ENCODE measurements at places on chromosomes 16 and 17.

GRCh38 chr16:72836985-72837384 is 210.9 kb downstream of the ZFHX3 start:
- DNase-seq = no peak

GRCh38 chr17:48790607-48791127 is 26.4 kb downstream of the TTLL6 start:
- DNase-seq = no peak

DNA sequence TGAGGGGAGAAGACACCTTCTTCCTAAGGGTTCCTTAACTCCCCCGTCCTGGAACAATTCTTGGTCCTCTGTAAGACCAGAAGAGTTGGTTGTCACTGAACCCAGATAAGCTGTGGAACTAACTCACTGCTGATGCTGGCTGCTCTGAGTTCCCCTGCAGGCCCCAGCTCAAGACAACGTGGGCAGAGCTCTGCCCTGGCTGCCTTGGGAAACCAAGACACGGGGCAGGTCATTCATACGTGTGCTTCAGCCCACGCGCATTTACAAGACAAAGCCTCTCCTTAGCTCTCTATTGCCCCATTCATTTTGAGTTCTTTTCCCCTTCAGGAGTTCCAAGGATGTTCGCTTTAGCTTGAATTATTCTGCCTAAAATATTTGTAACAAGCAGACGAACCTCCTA is 3.4 kb upstream of the NAT9 start:
- DNase-seq = no peak

- DNase-seq = no peak
Measured at GRCh38 chr17:50688245-50688644, 19.5 kb downstream of the ANKRD40 start.

GRCh38 chr17:57033296-57033695 is 51.8 kb upstream of the AKAP1 start:
- no peak for DNase-seq

DNA sequence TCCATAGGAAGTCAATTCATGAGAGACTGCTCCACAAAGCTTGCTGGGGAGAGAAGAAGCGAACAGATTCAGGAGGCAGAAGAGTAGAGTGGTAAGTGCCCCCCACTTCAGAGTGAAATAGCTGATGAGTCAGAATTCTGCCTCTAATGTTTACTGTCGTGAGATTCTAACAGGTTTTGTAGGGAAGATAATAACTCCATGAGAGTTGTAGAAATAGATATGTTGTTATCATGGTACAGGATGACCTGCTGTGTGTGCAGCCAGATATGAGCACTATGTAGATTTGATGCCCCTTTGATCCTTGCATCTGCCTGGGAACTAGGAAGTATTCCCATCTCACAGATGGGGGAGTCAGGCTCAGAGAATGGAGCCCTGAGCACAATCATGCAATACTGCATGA is 502.4 kb upstream of the CDH11 start:
- DNase-seq = no peak

DNA sequence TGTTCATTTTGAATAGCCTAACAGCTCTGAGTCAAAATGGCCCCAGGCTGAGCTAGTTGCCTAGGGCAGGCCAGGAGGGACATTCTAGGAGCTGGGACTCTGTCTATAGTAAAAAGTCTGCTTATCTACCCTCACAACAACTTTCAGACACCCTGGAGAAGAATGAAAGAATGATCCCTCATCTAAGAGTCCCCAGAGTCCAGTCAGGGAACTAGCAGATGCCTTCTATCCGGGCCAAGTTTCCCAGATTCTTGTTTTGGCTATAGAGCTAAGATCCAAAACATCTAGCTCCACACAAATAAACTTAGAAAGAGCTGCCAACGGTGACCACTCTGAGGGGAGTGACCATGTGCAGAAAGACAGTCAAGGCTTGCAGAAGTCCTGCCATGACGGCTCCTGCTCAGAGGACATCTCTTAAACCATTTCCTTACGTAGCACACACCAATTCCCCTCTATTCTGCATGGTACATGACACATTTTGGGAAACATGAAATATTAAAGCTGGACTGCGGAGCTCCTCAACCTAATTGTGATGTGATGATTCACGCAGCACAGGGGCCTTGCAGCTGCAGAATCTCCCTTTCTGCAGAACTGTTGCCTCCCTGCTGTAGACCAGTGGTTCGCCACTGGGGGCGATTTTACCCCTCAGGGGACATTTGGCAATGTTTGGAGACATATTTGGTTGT is 24.2 kb downstream of the FAM20A start:
- no peak for DNase-seq

DNA sequence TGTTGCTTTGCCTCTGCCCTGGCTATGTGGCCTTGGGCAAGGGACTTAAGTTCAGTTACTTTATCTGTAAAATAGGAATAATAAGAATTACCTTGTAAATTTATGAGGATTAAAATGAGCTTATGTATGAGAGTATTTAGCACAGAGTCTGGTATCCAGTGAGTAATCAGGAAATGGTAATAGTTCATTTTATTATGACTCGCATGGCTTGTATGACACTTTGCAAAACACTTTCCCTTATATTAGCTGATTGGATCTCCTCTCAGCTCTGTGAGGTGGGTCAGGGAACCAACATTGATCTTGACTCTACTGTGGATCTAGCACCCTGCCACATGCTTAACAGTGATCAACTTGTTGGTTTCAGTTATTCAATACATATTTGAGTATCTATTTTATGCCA is 8.3 kb upstream of the CDH3 start:
- no peak for DNase-seq

GRCh38 chr16:10581507-10581906 is 1.1 kb upstream of the EMP2 start:
- no peak for DNase-seq

GRCh38 chr17:75631353-75631752 is 1.9 kb upstream of the SMIM5 start:
- no peak for DNase-seq

- DNase-seq = no peak
Measured at GRCh38 chr16:4682616-4683254, 10.6 kb upstream of the NUDT16L1 start.

- DNase-seq = no peak
Measured at GRCh38 chr17:13788385-13788784, 186.7 kb upstream of the HS3ST3A1 start.

DNA sequence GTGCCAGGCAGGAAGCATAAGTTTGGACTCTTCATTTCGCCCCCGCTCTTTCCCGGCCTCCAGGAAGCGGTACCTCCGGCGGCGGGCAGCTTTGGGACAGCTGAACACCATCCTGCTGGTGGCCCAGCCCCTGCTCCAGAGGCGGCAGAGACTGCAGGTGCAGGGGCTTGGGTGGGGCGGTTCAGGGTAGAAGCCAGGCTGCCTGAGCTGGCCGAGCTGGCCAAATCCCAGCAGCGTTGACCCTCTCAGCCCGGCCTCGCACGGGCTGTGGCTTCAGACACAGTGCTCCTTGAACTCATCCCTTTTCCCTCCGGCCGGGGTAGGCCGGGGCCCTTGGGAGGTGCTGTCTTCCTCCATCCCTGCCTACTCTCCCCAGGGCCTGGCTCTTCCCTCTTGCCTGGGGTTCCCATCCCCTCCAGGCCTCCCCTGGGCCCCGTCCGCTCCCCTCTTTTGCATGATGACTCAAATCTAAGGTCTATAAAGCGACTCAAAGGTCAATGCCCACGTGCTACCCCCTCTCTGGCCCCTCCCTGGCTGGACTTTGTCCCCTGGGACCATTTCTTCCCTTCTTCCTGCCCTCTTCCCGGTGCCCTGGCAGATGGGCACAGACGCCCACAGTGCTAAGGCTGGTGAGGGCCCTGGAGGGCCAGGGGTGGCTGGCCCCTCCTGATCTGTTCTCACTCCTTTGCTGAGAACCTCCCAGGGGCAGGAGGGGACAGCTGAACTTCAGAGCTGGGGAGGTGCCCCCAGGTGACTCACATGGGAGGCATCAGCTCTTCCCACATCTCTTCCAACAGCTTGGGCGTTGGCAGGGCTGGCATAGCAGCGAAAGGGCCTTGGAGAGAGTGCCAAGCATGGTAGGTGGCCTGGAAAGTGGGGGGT is 22.7 kb downstream of the MYO15B start:
- no peak for DNase-seq

- DNase-seq = no peak
Measured at GRCh38 chr17:14101976-14102375, 32.7 kb downstream of the COX10 start.

GRCh38 chr17:75325348-75325747 is 36.1 kb upstream of the SLC25A19 start:
- no peak for DNase-seq

DNA sequence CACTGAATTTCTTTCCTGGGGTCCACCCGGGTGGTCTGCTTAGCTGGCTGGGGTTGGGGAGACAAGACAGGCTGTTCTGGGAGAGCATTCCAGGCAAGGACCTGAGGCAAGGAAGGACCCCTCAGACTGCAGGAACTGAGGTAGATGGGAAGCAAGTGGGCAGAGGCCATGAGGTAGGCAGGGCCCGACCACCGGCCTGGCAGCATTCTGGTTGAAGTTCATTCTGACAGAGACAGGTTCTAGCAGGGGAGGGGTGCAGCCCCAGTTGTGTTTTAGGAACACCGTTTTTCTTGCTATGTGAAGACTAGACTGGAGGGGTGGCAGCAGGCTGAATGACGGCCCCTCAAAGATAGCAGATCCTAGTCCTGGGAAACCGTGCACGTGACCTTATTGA is 17.5 kb downstream of the B9D1 start:
- DNase-seq = no peak

- no peak for DNase-seq
Measured at GRCh38 chr17:1783834-1784611, 22.2 kb downstream of the SERPINF1 start.
